Caki2 (cell line): ENCODE measurements at places on chromosomes 6 and 20. TPM values are rescaled to one million over a fixed set of nuclear protein-coding genes. Genes with fewer than 3 reads are reported as not detected.

DNA sequence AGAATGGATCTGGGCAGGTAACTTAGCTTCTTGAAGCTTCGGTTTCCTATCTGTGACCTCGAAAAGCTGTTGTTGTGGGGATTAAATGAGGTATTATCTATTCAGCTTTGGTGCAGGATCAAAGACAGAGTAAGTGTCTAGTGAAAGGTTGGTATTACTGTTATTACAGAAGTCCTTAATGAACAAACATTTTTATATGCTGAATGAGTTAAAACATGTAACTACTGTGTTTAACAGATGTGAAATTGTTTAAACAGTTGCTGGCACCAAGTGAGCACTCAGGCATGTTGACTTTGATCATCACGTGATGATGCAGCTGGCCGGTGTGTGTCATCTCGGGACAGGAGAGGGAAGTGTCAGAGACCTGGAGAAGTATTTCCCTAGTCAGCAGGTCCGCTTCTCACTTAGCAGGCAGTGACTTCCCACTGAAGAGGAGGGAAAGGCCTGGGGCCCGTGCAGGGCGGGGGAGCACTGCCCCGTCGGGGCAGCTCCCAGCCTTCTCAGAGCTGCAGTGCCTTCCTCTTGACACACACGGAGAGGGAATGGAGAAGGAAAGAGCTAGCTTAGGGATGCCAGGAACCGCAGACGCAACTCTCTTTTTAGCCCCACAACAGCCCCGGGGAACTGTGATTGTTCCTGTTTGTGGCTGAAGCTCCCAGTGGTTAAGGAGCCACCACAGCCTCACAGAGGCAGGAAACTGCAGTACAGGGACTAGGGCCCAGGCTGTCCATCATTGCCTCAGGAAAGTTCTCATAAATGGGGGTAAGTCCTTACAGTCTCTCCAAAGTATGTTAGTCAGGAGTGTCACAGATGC is 18.0 kb downstream of the TUBB2A start:
- peak; percentile 42 for DNase-seq

TRIM31 gene
- 0.71 and 3.0 TPM in 2 replicates for total RNA-seq

DNA sequence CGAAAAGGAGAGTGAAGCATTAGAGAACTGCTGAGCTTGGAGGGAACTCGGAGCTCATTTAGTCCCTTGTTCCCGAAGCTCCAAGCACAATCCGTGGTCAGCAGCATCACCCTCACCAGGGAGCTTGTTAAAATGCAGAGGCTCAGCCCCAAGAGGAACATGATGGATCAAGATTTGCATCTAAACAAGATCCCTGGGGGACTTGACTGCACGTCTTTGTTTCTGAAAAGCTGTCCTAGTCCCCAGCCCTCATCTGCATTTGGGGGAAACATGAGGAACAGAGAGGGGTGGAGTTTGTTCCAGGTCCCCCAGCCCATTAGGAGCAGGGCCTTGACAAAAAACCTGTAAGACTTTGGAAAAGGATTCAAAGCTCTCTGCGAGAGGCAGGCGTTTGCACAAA is 4.1 kb upstream of the LBP start:
- no peak for DNase-seq

DNA sequence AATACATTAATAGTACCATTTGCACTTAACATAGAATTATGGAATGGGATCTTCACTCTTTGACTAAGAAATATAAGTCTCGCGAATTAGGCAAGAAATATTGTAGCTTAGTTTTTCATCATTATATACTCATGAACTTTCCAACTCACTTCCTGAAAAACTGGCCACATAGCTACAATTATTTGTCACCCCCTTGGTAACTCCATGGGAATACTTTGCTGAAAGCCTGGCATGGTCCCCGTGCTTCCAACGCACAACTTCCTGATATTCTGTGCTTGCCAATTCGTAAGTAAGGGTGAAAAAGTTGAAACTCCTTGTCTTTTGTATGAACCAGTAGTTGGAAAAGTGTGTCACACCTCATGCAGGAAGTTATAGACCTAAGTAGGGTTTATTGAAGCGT is 23.7 kb upstream of the HLA-DQA1 start:
- no peak for DNase-seq

ARFGEF3 gene
- 4.5 and 5.5 TPM in 2 replicates for total RNA-seq

DNA sequence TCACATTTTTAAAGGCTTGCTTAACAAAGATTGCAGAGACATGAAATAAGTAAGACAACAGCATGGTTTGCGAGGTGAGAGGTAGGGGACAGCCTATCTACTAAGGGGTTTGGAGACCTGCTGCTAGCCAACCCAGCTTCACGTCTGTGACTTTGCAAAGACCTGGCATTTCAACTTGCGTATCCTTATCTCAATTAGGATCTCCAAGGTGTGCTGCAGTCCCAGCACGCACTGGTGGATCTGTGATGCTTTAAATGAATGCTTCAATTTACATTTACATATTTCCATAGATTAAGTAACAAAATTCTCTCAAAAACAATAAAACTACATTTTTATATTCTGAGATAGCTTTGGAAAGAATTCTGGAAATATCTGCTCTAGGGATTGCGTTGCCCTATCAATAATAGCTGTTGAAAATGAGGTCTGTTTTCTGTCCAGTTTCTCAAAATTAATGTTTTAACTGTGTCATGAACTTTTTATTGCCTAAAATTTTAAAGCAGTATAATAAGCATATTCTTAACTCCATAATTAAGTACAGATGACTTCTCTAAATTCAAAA is 124.4 kb upstream of the EDN1 start:
- no peak for DNase-seq

GFOD1 gene
- total RNA-seq = 0.93 and 2.2 TPM in 2 replicates

APCDD1L gene
- total RNA-seq = not detected in 2 replicates

SYCP2 gene
- total RNA-seq = 16.7 and 23.6 TPM in 2 replicates

GRCh38 chr6:120816794-120817193 is 517.5 kb downstream of the TBC1D32 start:
- DNase-seq = no peak

DNA sequence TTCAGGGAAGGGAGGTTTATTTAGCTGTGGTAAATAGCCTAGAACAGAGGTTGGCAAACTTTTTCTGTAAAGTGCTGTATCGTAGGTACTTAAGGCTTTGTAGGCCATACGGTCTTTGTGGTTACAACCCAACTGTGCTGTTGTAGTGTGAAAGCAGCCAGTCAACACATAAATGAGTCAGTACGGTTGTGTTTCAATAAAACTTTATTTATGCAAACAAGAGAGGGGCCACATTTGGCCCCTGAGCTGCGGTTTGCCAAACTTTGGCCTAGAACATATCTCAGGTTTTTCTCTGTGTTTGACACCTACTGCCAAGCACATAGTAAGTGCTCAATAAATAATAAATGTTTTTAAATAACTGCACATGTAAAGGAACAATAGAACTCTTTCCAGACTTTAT is 102.2 kb downstream of the RNF144B start:
- no peak for DNase-seq

GRCh38 chr6:152552616-152553209 is 84.4 kb downstream of the SYNE1 start:
- DNase-seq = peak; percentile 13

FAM217B gene
- 10.4 and 11.8 TPM in 2 replicates for total RNA-seq

- DNase-seq = no peak
Measured at GRCh38 chr6:34638834-34639736, 57.5 kb downstream of the ILRUN start.

GRCh38 chr6:54907355-54907754 is 60.8 kb downstream of the FAM83B start:
- no peak for DNase-seq

DNA sequence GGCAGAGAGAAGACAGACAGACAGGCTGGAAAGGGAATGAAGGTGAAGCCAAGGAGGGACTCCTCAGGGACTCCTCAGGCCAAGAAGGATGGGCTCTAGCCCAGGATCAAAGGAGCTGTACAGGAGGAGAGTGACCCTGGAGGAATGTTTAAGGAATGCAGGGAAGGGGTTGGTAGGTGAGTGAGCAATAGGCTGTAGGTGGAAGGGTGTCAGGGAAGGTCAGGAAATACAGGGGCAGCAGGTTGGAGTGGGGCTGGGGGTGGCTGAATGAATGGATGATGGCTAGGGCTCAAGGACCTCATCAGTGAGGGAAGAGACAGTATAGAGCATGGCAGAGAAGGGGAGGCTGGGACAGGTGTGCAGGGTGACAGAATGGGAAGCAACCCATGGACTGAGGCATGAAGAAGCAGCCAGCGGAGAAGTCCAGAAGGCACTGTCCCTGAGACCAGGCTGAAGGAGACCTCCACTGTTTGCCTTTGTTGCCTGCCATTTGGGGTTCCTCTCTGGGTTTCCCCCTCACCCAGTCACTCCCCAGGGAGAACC is 13.2 kb downstream of the SYNGAP1 start:
- DNase-seq = no peak

DNA sequence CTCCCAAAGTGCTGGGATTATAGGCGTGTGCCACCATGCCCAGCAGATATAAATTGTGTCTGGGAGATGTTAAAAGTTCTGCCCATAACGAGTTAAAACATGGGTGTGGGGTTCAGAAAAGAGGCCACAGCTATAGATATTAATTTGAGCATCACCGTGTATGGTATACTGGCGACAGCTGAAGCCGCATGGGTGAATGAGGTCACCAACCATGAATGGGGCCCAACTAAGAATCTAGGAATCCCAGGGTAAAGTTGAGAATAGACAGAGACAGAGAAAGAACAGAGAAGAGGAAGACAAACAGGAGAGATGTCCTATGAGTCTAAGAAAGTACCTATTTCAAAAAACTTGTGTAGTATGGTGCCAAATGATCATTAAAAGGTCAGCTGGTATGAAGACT is 50.9 kb downstream of the ILRUN start:
- DNase-seq = no peak

DNA sequence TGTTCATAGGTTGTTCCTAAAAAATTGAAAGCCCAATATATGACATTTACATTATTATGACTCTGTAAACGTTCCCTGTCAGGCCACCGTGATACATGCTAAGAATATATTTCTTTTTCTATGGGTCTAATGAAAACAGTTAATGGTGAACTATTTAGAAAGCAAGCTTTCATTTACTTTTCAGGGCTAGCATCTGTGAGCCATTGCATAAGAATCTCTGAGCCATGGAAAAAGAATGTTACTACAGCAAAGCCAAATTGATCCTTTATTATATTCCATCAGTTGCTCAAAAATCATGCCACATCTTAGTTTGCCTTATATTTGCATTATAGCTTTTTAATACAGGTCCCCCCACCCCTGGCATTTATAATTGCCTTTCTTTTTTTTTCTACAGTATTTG is 275.5 kb downstream of the ZFAND3 start:
- DNase-seq = no peak

GRCh38 chr6:44738601-44739146 is 351.2 kb downstream of the CDC5L start:
- no peak for DNase-seq

DNA sequence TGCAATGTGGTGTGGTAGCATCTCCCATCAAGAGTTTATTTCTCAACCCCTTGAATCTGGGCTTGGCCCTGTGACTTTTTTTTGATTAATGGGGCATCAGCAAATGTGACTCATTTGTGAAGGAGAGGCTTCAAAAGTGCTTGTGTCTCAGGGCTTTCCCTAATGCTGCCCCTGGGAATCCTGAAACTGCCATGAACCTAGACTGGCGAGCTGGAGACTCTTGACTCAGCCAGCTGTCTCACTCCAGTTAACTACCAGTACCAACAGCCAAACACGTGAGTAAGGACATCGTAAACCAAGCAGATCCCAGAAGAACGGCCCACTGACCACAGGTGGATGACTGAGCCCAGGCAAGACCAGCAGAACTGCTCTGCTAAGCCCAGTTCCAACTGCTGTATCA is 72.8 kb upstream of the ADTRP start:
- peak; percentile 91 for DNase-seq

CYP24A1 gene
- total RNA-seq = 154 and 180 TPM in 2 replicates

PFDN6 gene
- 151 and 264 TPM in 2 replicates for total RNA-seq

- DNase-seq = no peak
Measured at GRCh38 chr6:69895396-69895795, 29.0 kb downstream of the COL19A1 start.

GLP1R gene
- not detected in 2 replicates for total RNA-seq

- DNase-seq = no peak
Measured at GRCh38 chr20:2468581-2469407, 1.8 kb downstream of the SNRPB start.

MRPL14 gene
- 119 and 157 TPM in 2 replicates for total RNA-seq

GRCh38 chr6:74879976-74880375 is 325.9 kb downstream of the COL12A1 start:
- DNase-seq = no peak

DNA sequence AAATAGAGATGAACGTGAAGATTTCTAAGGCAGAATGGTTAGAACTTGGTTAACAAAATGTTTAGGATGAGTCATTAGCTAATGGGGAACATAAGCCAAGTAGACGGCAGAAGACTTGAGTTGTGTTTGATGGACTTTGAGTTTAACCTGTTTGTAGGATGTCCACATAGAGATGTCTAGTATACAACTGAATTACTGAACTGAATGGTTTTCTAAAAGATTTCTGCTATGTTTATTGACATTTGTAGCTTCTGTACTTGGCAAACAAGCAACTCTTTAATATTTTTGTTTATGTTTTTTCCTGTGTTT is 54.5 kb upstream of the DYNLRB1 start:
- DNase-seq = no peak

- DNase-seq = peak; percentile 46
Measured at GRCh38 chr6:626236-626635, 30.7 kb downstream of the HUS1B start.

GRCh38 chr6:113018351-113019151 is 671.4 kb downstream of the RFPL4B start:
- peak; percentile 1 for DNase-seq

GRCh38 chr6:81086991-81087390 is 665.5 kb downstream of the TENT5A start:
- no peak for DNase-seq

NKX2-2 gene
- total RNA-seq = not detected in 2 replicates

GRCh38 chr6:53136000-53136609 is 12.5 kb downstream of the GCM1 start:
- no peak for DNase-seq

DNA sequence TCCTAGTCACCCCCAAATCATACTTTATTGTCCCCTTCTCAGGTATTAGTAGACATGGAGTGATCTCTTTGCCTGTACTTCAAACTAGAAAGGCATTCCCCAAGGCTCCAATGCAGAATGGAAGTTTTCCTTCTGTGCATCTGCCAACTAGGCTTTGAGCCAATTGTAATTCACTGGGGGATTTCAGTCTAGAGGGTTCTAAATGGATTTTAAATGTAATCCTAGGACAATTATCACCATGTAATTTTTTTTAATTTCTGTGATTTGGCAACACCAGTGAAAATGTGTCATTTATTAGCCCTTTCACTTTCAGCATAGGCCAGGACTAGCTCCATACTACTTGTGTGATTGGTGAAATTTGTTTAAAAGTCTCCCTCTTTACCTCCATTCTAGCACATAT is 557.6 kb upstream of the MARCKS start:
- DNase-seq = no peak

GRCh38 chr20:12012241-12013222 is 94.8 kb downstream of the BTBD3 start:
- peak; percentile 60 for DNase-seq

CDH4 gene
- 2.7 and 3.5 TPM in 2 replicates for total RNA-seq

PRSS35 gene
- 0.09 and 0.34 TPM in 2 replicates for total RNA-seq
